ENCODE measurements at places on chromosomes 3 and 15.

DNA sequence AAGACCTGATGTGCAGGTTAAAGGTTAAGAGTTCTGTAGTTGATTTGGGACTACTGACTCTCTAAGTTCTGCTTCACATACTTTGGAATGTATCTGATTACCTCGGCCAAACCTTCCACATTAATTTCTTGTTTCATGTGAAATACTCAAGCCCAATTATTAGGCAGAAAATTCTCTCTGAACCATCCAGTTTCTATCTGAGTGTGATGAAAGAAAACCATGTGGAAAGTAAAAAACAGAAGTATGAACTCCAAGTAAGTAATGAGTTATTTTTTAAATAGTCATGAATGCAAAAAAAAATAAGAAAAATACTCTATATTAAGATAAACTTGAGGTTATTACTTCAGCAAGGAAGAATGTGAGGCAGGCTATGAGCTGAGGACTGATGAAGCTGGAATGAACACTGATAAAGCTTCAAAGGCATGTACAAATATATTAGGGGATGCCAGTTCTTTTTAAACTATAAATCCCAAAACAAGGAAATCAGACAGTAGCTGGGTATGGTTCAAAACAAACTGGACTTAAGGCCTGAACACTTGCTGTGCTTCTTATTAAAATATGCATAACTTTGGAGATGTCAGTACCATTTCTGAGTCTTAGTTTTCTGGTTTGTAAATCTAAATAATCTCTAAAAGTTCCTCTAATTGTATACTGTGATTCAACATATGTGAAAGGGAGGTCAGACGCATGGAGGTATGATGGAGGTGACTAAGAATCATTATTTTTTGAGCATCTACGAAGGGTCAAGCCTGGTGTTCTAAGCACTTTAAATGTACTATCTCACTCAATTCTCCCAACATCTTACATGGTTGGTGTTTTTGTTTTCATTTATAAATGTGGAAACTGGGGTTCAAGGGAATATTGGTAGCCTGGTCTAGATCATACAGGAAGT is 59.6 kb downstream of the COL6A6 start:
- DNase-seq = no peak

DNA sequence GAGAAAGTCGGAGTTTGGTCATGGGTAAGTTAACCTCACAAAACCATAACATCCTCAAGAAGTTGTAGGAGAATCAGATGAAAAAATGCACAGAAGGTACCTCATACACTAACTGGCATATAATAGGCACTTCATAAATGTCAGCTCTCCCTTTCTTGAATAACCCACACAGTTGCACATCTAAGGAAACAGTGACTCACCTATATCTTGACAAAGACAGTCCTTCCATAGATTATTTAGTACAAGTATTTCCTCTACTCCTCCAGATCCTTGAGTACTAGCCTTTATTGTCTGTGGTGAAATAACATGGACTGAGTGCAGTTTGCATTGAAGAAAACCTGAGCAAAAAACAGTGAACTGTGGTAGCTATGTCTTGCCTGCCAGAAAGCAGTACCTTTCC is 46.6 kb downstream of the MAGI1 start:
- no peak for DNase-seq

DNA sequence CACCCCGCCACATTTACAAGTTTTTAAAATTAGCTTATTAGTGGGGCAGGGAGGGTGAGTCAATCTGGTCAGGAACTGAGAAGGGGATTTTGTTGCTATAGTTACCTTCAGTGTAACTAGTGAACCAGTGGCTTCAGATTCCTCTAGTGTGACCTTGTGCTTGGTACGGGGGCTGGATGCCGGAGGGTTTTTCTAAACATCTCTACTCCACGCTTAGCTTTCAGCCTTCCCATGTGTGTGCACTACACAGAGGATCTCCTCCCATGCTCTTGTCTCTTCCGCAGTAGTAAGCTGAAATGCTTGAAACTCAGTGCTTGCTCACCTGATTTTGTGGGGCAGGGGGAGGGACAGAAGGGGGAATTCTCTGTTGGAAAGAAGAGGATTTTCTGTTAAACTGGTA is 67.9 kb upstream of the AKAP13 start:
- peak; percentile 39 for DNase-seq

DNA sequence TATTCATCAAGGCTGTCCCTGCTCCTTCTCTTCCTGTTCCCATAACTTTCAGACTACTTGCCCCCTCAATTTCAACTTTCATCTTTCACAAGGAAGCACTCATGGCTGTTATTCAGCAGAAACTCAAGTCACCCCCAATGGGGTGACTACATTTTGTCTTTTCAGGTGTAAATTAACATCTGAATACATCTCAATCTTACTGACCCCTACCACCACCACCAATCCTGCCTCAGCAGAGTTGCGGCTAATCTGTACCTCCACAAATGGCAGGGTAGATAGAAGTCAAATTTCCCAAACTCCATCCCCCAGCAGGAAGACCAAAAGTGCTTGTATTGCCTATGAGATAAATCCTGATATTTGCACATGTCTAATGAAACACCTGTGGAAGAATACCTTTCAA is 19.2 kb downstream of the SOX2 start:
- DNase-seq = no peak

DNA sequence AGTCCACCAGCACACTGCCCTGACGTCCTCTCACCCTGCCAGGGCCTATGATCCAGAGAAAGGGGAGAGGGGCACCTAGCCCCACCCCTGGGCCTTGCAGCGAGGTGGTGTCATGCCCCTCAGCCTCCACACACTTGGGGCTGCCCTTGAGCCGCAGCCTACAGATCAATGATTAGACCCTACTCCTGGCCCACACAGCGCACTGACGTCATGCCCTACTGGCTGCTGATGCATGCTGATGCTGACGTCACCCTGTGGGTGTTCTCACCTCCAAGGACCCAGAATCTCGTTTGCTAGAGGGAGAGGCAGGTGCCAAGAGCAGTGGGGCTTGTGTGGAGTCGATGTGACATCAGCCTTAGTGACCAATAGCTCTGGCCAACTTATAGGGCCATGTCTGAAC is 18.0 kb downstream of the ARL14 start:
- no peak for DNase-seq

DNA sequence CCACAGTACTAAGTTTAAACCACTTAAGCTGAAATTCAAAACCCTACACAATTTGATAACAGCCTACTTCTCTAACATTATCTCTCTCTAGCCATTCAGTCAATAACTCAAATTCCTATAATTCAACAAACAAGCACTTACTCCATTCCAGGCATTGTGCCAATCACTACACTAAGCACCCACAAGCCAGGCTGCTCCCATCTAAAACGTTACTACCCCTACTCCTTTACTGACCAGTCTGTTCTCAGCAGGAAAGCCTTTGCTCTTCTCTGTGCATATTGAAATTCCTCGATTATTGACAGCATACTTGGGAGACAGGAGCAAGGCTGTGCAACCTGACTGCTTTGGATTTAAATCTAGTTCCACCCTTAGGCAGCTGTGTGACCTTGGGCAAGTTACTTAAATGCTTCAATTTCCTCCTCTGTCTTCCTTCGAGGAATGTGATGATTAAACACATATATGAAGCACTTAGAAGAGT is 177.2 kb upstream of the THBS1 start:
- DNase-seq = no peak

DNA sequence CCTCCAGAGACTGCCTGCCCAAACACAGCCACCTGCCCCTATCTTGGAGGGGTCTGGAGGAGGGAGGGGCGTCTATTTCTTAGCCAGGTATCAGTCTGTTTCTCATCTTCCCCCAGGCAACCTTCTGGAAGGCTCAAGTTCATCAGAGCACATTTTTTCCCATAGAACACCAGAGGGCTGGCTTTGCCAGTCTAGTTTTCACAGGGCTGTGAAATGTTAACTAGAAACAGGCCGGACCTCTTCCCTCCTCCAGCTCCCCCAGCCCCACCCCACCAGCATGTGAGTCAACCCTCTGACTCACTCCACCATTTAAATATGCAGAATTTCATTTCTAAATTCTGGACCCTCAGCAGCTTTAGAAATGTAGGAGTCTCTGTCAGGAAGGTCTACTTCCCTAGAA is 66.9 kb downstream of the SLCO2A1 start:
- no peak for DNase-seq

DNA sequence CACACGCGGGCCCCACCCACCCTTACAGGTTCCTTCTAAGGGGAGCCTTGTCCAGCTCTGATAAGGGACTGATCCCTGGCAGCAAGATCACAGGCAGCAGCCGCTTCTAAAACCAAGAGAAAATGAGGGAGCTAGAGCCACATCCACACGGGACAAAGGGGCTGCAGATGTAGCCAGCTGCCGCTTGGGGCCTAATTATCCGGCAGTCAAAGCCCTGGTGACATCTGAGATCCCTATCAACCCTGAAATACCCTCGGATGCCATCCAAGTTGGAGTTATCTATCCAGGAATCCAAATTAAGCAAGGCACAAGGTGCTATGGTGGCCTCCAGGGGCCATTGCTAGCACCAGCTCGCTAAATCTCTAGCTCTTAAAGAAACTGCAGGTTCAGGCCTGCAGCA is 248.3 kb downstream of the VPS13C start:
- no peak for DNase-seq

- DNase-seq = no peak
Measured at GRCh38 chr3:194028434-194029004, 107.4 kb upstream of the HES1 start.

- no peak for DNase-seq
Measured at GRCh38 chr15:91938136-91938535, 84.6 kb downstream of the SLCO3A1 start.

GRCh38 chr3:41247055-41248004 is 48.0 kb downstream of the CTNNB1 start:
- no peak for DNase-seq

DNA sequence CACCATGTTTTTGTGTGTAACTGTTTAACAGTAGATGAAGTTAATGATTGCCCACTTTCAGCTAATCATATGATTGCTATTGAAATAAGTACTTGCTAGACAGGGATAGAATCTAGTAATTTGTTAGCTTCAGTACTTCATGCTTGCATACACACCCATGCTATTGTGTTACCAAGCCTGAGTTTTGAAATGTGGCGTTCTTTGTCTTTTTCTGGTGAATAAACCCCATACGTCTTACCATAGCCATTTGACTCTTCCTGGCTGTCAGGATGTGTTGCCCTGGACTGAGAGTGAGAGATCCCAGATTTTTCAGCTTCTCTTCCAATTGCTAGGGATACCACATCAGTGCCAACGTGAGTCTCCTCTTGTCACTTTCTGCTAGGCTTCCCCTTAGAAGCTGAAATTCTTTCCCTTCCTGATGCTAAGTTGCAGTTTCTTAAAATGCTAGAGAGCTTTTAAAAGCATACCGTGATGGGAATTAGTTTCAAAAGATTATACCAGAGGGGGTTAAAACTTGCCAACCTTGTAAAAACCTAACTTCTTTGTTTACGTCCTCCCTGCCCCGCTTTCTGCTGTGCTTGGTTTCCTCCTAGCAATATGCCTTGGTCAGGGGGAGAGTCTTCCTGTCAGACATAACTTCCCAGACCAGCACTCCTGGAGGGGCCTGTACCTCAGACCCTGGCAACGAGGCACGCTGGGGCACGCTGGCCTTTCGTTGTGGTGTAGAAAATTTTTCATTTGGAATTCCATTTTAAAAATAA is 62.9 kb upstream of the ULK4 start:
- no peak for DNase-seq

GRCh38 chr15:96311256-96311955 is 19.1 kb upstream of the NR2F2 start:
- DNase-seq = no peak

DNA sequence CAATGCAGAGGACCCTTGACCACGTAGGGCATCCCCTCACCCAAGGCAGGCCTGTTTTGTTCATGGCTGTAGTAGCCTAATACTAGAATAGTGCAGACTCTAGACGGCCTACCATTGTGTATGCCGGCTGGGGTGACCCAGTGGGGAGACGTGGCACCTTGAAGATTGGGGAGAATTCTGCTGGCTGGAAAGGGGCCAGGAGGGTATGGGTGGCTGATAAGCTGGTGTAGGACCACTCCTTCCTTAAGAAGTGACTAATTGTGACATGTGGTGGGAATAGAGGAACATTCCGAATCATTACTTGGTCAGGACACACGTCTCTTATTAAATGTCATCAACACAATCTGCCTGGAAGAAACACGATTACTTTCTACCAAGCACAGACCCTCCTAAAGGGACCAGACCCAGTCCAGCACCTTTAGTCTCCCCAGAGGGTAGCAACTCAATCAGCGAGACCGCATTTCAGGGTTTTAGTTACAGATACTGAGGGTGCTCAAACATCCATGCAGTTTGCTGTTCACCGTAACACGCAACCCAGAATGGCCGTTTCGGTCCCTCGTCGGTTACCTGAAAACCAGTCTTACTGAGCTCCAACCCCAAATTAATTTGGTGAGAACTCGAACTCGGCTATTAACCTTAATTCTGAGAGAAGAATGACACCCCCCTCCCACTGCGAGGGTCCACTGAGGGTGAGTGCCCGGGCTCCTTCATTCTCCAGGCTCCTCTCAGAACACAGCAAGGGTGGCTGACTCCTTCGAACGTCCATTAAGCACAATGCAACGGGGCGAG is 1.6 kb upstream of the KLF13 start:
- no peak for DNase-seq

- no peak for DNase-seq
Measured at GRCh38 chr15:76073554-76073953, 13.8 kb downstream of the TMEM266 start.

GRCh38 chr3:191094057-191094845 is 104.8 kb upstream of the OSTN start:
- DNase-seq = no peak

DNA sequence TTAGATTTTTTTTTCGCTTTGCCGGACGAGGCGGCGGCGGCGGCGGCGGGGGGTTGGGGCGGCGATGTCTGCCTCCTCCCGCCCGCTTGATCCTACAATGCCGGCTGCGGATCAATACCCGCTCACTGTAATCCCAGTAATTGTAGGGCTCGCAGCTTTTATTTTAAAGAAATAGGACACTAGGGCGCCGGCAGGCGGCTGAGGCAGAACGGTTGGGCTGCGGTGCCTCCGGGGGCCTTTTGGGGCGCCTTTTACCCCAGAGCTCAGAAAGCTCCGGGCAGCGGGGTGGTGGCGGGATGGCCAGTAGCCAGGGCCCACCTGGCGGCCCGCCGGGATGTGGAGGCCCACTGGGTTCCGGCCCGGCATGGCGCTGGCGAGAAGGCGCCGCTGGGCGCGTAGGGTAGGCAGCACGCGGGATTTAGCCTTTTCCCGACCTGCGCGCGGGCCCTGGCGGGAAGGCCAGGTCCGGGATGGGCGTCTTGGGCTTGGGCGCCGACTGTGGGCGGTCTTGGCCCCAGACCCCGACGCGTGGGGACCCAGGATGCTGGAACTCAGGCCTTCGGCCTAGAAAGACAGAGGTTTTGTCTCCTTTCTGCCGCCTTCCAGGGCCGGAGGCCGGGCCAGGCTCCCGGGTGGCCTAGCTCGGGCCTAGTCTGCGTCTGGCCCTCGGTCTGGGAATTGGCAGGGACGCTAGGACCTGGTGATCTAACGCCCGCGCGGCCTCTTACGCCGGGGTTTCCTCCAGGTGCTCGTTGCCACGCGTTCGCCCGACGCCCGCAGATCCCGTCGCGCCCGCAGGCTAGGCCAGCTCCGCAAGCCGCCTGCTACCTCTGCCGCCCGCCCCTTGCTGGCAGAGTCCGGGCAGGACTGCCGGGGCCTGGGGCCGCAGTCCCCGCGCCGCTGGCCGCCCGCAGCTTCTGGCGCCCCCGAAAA is 15.5 kb upstream of the ONECUT1 start:
- no peak for DNase-seq

GRCh38 chr3:33456756-33457155 is 16.6 kb upstream of the UBP1 start:
- DNase-seq = no peak

- DNase-seq = peak; percentile 52
Measured at GRCh38 chr3:160981217-160981938, 123.8 kb downstream of the B3GALNT1 start.

All from activated CD4-positive, alpha-beta T cell treated with anti-CD3 and anti-CD28 coated beads, Interleukin-2, Interleukin-6, amounts not matched to agents 100 ng/mL and 50 ng/mL, durations not matched to agents 16 hours and 8 hours (primary cell).